ENCODE measurements at places on chromosomes 7 and 10.

DNA sequence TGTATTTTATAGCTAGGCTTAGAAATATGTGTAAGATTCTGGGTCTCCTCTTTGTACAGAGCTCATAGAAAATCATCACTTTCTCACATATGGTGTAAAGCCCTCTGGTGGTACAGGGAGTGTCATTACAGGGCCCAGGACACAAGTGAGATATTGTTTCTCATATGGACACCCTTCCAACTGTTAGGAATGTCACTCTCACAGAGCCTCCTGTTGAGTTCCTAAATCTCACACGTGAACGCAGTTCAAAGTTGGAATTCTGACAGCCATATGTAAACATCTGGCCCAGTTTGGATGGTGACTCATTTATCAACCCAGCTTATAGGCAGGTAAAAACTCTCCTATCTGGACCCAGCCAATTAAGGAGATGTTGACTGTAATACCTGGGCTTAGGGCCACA lies 35.4 kb upstream of the ZNF107 start:
- DNase-seq, result no peak

DNA sequence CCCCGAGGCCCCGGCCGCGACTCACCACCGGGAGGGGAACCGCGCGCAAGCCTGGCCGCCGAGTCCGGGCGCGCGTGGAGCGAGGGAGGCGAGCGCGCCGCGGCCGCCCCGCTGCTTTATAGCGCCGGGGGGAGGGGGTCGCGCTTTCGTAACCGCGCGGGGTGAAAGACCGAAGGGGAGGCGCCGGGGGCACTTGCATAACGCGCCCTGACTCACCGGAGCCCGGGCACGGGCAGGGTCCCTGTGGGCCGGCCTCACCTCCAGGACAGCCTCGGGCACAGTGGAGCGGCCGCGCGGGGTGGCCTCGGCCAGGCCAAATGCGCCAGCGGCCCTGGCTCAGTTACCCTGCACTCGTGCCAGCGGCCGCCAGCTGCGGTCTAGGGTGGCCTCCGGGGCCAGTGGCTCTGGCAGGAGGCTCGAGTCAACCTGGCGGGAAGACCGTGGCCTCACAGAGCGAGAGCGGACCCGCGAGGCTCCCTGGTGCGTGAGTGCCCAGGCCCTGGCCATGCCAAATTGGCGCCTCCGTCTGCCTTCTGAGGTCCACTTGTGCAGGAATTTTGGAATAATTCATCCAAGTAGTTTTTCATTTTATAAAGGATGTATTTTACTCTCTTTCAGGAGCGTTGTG lies at the start of gene RBP4:
RBP4 (minus strand) TSS at position 90 of the 628 bp plus-strand sequence. CDS start 207 bp downstream, outside the sequence.
- DNase-seq, result no peak

GRCh38 chr7:107428642-107429041 lies 41.2 kb upstream of the GPR22 start:
- no peak for DNase-seq

GRCh38 chr10:19595212-19595845 lies 220.9 kb upstream of the PLXDC2 start:
- no peak for DNase-seq

DNA sequence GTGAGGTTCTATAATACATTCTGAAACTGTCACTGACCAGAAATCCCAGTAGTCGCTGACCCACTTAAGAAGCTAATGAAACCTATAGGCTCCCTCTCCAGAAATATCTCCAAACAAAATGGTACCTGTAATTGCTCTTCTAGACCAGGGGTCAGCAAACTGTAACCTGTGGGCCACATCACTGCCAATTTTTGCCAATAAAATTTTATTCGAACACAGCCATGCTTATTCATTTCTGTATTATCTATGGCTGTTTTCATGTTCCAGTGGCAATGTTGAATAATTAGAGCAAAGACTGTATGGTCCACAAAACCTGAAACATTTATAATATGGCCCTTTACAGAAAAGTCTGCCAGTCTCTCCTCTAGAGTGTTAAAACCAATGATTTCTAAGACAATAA lies 37.2 kb upstream of the SVIL start:
- no peak for DNase-seq

DNA sequence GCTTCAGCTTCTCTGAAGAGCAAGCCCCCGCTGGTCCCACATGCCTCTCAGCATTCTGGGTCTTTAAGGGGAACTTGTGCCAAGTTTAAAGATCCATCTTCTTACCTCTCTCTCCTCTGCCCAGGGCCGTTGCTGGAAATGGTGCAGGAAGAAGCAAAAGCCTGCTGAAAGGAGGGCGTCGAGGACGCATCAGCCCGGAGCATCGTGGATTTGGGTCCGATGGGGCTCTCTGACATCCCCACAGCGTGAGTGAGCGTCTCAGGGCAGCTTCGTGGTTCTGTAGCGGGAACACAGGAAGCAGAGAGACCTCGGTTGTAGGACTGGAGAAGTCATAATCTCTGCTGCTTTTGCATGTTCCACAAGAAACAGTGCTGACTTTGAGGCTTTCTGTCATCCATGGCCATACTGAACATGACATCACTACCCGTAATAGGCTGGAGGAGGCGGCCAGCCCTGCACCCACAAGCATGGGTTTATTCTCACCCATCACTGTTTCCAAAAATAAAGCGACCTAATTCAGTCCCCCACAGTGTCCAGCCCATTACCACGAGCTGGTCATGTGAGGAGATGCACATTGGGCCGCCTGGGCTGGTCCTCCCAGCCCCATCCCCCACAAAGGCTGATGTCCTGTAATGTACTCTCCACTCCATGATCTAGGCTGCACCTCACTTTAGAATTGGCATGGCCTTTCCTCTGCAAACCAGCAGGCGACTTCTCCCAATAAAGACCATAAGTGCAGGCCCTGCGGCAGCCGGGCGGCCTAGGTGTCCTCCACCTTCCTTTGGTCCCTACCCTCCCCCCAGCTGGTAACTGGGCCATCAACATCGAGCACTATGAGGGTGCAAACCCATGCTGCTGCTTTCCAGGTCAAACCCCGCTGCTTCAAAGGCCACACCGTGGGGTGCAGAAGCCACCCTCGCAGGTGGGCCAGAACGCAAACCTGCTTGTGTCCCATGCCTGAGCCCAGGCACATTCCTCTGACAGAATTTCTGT lies 276.9 kb downstream of the TNS3 start:
- DNase-seq, result no peak

DNA sequence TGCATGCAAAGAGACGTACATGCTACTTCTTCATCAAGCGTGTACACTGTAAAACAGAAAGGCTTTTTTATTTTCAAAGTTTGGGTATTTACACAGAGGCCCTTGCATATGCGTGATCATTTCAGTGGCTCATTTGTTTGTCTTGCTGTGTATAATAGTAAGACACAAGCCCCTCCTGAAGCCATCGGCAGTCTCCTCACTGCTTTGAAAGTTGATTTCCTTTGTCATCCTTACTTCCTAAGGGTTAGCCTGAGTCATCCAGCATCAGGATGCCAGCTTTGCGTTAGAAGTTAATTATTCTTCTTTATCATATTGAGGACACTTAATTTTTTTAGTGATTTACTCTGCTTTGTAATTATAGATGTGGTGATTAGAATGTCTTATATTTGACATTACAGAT lies 72.5 kb upstream of the CTBP2 start:
- no peak for DNase-seq

DNA sequence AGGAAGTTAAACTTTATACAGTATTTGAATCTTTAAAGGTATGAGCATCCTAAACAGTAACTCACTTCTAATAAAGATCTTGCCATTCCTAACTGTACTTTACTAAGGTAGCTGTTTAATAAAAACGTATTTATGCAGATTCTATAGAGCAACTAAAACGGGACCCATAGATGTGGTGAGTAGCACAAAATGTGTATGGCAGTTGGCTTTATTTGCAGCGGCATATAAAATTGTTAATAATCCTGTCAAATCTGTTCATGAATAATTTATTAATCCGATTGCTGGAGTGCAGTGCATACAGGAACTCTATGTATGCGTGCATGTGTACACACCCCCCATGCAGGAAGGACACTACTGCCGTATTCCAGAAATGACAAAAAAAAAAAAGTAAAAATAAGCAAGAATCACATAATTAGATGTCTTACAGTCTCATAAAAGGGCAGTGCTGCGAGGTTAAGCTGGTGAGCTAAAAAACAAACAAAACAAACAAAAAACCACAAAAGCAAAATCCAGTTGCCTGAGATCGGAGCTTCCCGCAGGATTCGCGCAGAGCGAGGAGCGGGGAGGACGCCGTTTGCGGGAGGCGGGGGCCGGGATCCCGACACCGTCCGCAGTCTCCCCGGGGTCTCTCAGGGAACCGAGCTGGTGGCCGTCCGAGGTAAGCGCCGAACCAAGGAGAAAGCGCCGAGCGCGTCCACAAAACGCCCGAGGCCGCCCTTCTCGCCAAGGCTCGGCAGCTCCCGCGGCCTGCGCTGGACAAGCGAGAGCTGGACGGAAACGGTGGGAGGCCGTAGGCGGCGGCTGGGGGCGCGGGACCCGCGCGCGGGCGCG lies 518 bp upstream of the COMMD3 start:
- no peak for DNase-seq

GRCh38 chr7:2101630-2102374 lies 130.9 kb downstream of the MAD1L1 start:
- no peak for DNase-seq

- DNase-seq, result no peak
These were observed 32.2 kb downstream of the KCNH2 start for GRCh38 chr7:150945853-150946420.

GRCh38 chr7:105452085-105452484 lies 63.4 kb upstream of the SRPK2 start:
- no peak for DNase-seq

- no peak for DNase-seq
These were observed 90.3 kb downstream of the FAM204A start for GRCh38 chr10:118251791-118252190.

DNA sequence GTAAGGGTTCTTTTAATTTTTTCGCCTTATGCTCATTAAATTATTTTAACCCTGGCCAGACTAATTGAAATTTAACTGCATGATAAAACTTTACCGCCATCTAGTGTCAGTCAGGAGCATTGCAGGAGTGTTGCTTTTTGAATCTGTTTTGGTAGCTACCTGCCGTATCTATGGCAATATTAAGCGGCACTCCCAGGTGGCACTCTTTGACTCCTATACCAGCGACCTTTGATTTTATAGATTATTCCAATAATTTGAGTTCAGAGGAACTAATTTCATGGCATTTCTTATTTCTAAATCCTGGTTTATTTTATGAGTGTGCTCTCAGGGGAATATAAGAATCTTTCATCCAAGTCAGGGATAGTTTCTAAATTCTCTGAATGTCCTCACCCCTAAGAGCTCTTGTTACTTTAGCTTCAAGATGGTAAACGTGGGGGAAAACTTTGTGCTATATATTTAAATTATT lies 198.9 kb downstream of the REEP3 start:
- DNase-seq, result no peak

- DNase-seq, result no peak
These were observed 76.6 kb upstream of the DGKI start for GRCh38 chr7:137923380-137923779.

- no peak for DNase-seq
These were observed 44.4 kb downstream of the CCDC3 start for GRCh38 chr10:12957081-12957480.

- no peak for DNase-seq
These were observed 96.0 kb upstream of the ADO start for GRCh38 chr10:62708569-62708968.

GRCh38 chr10:51300617-51301304 lies 226.5 kb downstream of the PRKG1 start:
- DNase-seq, result no peak

GRCh38 chr10:92972066-92972870 lies 88.3 kb upstream of the CYP26C1 start:
- DNase-seq, result peak; percentile 38

DNA sequence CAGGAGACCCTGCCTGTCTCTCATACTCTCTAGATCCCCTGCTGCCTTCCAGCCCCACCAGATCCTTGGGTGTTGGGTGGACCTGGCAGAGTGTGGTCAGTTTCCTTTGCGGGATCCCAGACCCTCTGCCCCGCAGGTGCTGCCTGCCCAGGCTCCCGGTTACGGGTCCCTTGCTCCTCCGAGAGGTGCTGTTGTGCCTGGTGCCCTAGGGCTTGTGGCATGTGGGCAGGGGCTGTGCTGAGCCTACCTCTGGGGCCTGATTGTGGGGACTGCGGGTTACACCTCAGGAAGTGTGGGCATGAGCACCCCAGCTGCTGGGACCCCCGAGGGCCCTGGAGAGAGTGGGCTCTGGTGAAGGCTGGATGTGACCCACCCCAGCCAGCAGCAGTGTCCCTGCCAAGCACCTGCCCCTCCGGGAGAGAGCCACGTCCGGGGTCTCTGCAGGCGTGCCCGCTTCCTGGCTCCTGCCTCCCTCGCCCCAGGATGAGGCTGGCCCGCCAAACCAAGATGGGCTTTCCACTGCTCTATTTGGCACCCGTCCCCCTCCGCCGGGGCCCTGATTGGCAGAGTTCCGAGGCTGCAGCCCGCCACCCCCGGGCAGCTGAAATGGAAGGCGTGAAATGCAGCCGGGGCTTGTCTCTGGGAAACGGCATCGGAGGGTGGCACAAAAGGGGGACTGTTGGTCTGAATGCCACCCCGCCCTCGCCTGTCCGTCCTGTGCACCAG lies 17.0 kb downstream of the CLIP2 start:
- DNase-seq, result no peak

DNA sequence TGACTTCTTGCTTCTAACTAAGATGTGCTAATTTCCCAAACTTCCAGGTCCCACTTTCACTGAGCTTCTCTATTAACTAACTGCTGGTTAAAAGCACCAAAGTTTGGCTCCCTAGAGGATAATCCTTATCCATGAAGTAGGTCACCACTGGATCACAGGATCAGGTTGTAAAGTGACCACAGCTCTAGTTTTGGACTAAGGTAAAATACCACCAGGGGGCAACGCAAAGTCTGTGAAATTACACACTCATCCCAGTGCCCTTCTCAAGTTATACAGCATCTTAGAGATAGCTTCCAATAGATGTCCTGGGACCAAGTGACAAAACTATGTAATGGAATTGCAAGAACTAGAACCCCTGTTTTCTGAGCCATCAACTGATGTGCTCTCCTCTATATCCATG lies 116.4 kb upstream of the ASAH2 start:
- no peak for DNase-seq

DNA sequence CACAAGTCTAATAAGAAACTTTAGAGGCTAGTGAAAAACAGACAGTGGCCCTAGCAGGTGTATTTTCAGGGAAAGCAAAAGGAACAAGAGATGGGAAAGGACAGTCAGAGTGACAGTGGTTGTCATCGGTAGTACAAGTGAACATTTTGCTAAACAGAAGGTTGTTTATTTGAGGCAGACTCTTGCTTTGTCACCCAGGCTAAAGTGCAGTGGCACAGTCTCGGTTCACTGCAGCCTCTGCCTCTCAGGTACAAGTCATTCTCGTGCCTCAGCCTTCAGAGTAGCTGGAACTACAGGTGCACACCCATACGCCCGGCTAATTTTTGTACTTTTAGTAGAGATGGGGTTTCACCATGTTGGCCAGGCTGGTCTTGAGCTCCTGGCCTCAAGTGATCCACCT lies 195.8 kb downstream of the RELN start:
- DNase-seq, result no peak

All from fibroblast of skin of left quadriceps (primary cell).